Uterus (tissue), 4 donors: ENCODE measurements at places on chromosomes 5 and 9.
A peak's percentile ranks its signal among the peaks of the same experiment; 100 is the strongest.

DNA sequence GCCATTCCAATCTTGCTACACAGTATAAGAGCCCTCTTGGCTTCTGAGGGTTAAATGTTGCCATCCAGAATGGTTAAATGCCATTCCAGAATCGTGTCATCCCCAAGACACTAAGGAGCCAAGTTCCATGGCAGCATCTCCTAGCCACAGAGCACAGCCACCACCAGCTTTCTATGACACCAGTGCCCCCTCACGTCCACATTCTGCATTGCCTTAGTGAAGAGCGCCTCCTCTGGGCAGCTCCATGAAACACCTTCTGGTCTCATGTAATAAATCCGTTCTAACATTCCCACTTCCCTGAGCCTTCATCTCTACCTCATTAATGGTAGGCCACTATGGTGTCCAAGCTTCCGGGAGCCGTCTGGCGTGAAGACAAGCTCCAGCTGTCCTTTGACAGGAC, 12.4 kb downstream of the CBY3 start:
- no peaks in the 10 kb centered on the region for H3K36me3 ChIP-seq
- no peak overlapping the region for H3K4me3 ChIP-seq
- no peak for DNase-seq
- no peak overlapping the region for H3K27ac ChIP-seq
- H3K4me1 ChIP-seq, result no peaks in the 10 kb centered on the region
- no peaks in the 10 kb centered on the region for H3K27me3 ChIP-seq

- no peaks in the 10 kb centered on the region for H3K4me1 ChIP-seq
- H3K4me3 ChIP-seq, result no peak overlapping the region
- no peaks in the 10 kb centered on the region for H3K36me3 ChIP-seq
- no peak overlapping the region for H3K27ac ChIP-seq
- H3K27me3 ChIP-seq, result no peaks in the 10 kb centered on the region
These were observed 315.5 kb upstream of the C9orf72 start for GRCh38 chr9:27888661-27889295.

DNA sequence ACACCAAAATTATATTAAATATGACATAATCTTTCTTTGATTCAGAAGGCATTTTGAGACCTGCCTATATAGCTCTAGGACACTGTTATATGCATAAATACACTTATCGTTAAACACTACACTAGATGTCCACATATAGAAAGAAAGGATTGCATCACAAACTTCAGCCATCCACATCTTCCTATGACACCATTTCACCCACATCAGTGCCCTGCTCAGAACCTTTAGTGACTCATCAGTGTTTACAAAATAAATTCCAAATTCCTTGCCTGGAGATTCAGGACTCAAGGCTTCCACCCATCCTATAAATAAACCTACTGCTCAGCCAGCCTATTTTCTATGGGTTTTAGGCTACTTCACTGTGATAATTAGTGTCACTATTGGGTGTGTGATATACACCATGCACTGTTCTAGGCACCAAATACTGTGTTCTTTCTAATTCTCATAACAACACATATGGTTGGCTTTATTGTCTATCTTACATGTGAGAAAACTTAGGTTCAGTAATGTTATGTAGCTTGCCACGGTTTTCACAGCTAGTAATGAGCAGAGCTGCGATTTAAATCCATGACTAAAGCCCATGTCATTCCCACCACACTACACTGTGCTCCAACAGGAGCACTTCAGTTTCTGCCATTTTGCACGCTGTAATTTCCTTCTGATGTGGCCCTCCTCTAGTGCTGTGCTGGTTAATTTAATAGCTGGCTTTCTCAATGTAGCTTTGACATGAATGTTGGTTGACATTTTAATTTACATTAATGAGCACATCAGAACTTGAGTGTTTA, 103.3 kb downstream of the SREK1 start:
- H3K36me3 ChIP-seq, result no peaks in the 10 kb centered on the region
- no peak overlapping the region for H3K4me3 ChIP-seq
- H3K27me3 ChIP-seq, result no peaks in the 10 kb centered on the region
- no peak overlapping the region for H3K27ac ChIP-seq

- no peak overlapping the region for H3K27ac ChIP-seq
- H3K36me3 ChIP-seq, result no peaks in the 10 kb centered on the region
- no peak overlapping the region for H3K4me3 ChIP-seq
- H3K27me3 ChIP-seq, result no peaks in the 10 kb centered on the region
- no peak for DNase-seq
- H3K4me1 ChIP-seq, result no peaks in the 10 kb centered on the region
These were observed 409.5 kb upstream of the GRIA1 start for GRCh38 chr5:153080940-153081339.

GRCh38 chr9:124357721-124358361, 57.4 kb downstream of the PSMB7 start:
- no peaks in the 10 kb centered on the region for H3K36me3 ChIP-seq
- H3K4me1 ChIP-seq, result no peaks in the 10 kb centered on the region
- H3K4me3 ChIP-seq, result no peak overlapping the region
- H3K27me3 ChIP-seq, result no peaks in the 10 kb centered on the region

DNA sequence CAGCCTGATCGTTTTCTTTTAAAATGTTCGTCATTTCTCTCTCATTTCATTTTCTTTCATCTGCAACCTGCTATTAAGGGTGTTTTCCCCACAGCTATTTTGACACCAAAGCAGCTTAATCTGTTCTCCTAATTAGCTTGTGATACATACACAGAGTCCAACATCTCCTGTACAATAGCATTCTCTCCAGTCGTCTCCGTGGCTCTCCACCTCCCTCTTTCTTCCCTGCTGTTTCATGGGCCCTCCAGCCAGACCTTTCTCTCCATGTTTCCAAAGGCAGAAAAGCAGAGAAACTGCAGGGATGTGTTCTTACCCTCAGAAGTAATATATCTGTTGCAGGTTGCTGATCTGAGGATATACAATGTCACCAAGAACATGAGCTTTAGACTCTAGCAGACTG, 88.8 kb upstream of the SPOCK1 start:
- DNase-seq, result no peak
- no peaks in the 10 kb centered on the region for H3K36me3 ChIP-seq
- H3K27me3 ChIP-seq, result no peaks in the 10 kb centered on the region
- H3K4me3 ChIP-seq, result no peak overlapping the region
- H3K4me1 ChIP-seq, result no peaks in the 10 kb centered on the region

DNA sequence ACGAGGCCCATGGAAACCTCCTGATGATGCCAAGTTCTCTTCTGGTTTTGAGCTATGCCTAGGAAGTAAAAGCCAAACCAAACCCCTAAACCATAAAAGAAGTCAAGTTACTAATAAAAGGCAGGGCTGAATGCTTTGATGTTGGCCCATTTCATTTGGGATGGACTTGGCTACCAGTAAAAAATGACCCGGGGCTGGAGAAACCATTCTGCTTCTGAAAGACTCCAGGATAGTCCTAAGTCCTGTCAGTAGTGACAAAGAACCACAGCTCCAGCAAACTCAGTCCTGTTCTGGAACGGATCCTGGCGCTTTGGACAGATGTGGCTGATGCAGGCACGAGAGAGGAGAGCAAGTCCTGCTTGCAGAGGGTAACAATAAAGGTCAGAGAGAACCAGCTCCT, 68.6 kb downstream of the SH3PXD2B start:
- H3K4me3 ChIP-seq, result no peak overlapping the region
- H3K27me3 ChIP-seq, result no peaks in the 10 kb centered on the region
- no peaks in the 10 kb centered on the region for H3K4me1 ChIP-seq
- H3K36me3 ChIP-seq, result no peaks in the 10 kb centered on the region
- H3K27ac ChIP-seq, result no peak overlapping the region

- H3K4me3 ChIP-seq, result no peak overlapping the region
- H3K27ac ChIP-seq, result no peak overlapping the region
- no peaks in the 10 kb centered on the region for H3K27me3 ChIP-seq
- H3K4me1 ChIP-seq, result no peaks in the 10 kb centered on the region
- DNase-seq, result no peak
These were observed 323.6 kb downstream of the SEMA5A start for GRCh38 chr5:9222054-9222976.

DNA sequence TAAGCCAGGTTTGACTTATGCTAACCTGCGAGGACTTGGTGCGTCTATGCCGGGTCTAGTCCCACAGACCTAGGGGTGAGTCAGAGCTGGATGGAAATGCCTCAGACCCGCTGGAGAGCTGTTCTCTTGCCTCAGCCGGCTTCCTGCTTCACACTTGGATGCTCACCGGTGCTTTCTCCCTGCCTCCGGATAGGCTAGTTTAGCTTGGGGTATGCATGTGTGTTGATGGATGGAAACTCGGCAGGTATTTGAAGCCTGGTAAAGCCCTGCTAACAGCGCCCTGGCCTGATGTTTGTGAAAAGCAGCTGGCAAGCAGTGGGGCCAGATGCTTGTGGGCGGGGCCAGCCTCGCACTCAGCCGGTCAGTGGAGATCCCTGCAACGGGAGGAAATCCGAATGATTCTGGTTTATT, 29.3 kb downstream of the PRRC2B start:
- H3K27me3 ChIP-seq, result no peaks in the 10 kb centered on the region
- peaks cover 15% of the 10 kb centered on the region for H3K4me1 ChIP-seq
- peak overlapping the region; percentile 4 for H3K4me3 ChIP-seq

DNA sequence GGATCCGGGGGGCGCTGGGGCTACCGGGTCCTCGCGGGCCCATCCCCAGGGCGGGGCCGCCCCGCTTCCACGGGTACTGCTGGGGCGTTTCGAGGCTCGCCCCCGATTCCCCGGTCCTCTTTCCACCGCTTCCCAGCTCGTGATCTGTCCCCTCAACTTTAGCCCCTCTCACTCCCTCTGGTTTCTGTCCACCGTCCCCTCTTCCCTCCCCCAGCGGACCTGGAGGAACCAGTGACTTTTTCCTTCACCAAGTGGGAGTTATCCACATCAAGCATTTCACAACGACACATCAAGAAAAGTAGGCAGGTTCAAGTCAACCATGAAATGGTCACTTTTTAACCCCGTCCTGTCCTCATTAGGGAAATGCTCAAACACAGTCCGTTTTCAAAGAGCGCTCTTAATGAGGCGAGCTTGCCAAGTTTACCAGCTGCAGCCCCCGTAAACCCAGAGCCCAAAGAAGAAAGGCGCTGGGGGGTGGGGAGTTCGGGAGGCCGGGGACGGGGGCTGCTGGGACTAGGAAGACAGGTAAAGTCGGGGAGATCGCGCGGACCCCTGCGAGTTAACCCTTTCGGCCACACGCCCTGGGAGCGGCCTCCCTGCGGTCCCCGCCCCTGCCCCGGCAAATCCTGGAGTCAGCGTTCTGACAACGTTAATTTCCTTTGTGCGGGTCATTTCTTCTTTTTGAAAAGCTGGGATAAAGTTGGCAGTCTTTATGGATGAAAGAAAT, 2.1 kb upstream of the NFIB start:
- peak; percentile 56 for DNase-seq
- H3K4me3 ChIP-seq, result peak overlapping the region; percentile 87
- H3K27me3 ChIP-seq, result no peaks in the 10 kb centered on the region
- H3K36me3 ChIP-seq, result no peaks in the 10 kb centered on the region

- H3K27me3 ChIP-seq, result no peaks in the 10 kb centered on the region
- H3K4me1 ChIP-seq, result no peaks in the 10 kb centered on the region
- H3K27ac ChIP-seq, result no peak overlapping the region
These were observed 101.2 kb downstream of the PARP8 start for GRCh38 chr5:50767588-50767987.
